Islet precursor cell (in vitro differentiated cells): ENCODE measurements at places on chromosomes 6 and 20.
A peak's percentile ranks its signal among the peaks of the same experiment; 100 is the strongest.

DNA sequence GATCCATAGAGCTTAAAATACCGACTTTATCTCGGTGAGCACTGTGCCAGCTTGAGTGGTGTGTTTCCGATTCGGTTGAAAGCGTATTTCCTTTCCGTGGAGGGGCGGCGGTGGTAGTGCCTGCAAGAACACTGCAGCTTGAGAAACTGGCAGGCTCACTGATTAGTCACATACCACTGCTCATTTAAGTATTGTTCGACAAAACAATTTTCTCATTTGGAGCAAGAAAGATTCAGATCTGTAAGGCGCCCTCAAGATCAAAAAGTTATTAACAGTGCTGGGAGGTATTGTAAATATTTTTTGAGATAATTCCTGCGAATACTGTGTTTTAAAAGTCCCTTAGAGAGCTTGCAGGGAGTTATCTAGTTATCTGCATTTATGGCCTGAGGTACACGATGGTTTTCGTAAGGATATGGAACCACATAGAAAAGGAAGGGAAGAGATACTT, 1.3 kb downstream of the MAPK14 start:
- peak; percentile 76 for DNase-seq

DNA sequence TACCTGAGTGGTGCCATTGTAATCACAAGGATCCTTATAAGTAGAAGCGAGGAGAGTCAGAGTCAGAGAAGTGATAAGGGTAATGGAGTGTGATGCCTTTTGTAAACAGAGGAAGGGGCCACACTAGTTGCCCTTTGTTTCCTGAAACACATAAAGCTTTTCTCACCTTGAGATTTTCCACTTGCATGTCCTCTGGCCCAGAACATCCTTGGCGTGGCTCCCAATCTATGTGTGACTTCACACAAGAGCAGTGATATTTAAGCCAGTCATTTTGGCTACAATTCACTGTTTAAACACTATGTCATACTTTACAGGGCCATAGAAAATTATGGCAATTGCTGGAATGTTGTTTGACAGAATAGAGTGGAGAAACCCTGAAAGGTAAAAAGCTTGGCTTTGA, 121.2 kb upstream of the BTN3A2 start:
- no peak for DNase-seq

DNA sequence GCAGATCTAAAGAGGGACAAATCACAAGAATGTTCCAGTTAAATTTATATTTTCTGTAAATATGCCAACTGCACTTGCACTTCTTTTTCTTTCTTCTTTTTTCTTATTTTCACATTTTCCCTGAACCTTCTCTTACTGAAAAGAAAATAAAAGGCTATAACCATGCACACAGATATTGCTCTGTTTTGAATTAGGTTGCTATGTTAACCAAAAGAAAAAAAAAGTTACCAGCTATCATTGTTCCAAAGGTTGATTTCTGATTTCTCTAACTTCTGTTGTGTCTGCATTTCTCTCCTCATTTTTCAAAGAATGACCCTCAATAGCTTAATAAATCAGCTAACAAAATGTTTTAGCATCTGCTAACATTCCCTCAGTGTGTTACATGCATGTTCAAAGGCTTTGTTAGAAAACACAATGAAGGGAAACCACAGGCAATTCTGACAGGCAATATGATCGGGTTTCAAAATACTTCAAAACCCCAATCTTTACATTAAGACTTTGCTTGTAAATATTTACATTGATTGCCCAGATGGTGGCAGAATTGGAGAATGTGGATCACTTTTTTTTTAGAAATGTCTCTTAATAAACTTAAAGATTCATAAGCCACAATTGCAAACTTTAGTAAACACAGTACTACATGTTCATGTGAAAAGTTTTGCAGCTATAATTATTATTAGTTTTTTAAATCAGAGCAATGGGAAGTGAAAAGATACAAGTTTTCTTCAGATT, 928.3 kb upstream of the FLRT3 start:
- no peak for DNase-seq

- DNase-seq: no peak
These were observed 108.8 kb downstream of the ASXL1 start for GRCh38 chr20:32466739-32467505.

DNA sequence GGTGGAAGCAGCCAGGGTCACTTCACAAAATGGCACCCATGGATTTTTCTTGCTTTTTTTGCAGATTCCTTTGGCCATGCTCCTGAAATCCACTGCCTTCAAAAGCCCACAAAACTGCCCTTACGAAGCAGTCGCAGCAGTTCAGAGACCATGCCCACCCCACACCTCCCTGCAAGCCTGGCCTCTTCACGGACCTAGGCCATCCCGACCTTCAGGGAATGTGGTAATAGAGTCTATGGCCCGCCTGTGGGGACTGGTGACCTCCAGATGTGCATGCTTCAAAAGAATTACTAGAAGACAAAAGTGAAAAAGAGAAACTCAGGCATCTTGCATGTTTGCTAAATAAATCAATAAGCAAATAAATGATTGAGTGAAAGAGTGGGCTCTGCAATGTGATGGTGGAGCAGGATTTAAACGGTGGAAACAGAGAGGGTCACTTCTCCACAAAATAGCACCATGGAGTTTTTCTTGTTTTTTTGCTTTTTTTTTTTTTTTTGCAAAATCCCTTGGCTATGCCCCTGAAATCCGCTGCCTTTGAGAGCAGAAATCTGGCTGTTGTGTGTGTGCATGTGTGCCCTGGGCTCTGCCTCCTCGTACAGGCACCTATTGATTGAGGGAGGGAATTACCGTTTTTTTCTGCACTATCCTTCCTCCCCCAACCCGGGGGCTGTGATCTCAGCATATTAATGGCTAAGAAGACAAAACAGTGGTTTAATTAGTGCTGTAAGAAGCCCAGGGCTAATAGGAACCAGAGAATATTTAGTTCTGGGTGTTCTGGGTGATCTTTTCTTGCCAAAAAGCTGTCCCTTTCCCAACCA, 107.4 kb downstream of the PXDC1 start:
- DNase-seq: no peak

GRCh38 chr6:33708516-33709204, 2.8 kb downstream of the UQCC2 start:
- no peak for DNase-seq

DNA sequence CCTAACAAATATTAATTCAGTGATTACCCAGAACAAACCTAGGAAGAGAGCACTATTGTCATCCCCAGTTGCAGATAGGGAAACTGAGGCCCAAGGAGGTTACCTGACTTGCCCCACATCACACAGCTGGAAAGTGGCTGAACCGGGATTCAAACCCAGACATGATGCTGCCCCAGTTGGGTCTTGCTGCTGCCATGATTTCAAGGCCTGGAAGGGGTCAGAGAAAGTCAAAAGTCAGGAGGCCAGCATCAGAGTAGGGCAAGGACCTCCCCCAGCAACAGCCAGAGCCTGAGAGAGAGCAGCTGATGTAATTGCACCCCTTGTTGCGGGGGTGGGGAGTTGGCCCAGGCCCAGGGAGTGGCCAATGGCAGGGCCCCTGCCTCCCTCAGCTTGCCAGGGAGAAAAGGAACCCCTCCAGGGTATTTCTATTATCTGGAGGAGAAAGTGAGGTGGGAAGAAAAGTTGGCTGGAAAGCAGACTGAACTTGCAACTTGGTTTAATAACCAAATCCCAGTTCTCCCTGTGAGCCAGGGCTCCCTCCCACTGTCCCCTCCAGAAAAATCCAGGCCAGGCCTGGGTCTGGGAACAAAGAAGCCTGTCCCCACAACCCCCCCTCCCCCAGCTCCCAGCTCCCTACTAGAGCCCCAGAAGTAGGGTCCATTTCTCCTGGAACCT, 83.6 kb downstream of the MRPL14 start:
- peak; percentile 87 for DNase-seq

GRCh38 chr6:113540466-113540865, 316.7 kb upstream of the MARCKS start:
- no peak for DNase-seq

GRCh38 chr6:102759415-102759814, 1365.9 kb downstream of the GRIK2 start:
- DNase-seq: peak; percentile 57

DNA sequence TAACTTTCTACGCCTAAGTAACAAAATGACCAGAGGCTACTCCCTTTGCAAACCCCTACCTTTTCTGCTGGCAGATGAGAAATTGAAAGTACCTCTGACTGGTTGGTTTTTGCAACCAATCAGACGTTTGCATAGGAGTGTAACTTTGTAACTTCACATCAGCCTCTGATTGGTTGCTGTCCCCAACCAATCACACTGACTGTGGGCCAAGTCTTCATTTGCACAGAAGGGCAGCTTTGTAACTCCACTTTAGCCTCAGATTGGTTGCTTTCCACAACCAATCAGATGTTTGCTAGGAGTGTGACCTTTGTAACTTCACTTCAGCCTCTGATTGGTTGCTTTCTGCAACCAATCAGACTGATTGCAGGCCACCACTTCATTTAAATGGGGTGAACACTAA, 89.1 kb downstream of the ME1 start:
- DNase-seq: no peak

- DNase-seq: no peak
These were observed 323.9 kb downstream of the GJA1 start for GRCh38 chr6:121759370-121759769.

- DNase-seq: no peak
These were observed 77.6 kb downstream of the TBC1D7 start for GRCh38 chr6:13250703-13251102.

GRCh38 chr20:44072384-44072783, 114.6 kb downstream of the JPH2 start:
- DNase-seq: peak; percentile 27

GRCh38 chr6:52537001-52537753, 39.7 kb downstream of the TRAM2 start:
- no peak for DNase-seq

DNA sequence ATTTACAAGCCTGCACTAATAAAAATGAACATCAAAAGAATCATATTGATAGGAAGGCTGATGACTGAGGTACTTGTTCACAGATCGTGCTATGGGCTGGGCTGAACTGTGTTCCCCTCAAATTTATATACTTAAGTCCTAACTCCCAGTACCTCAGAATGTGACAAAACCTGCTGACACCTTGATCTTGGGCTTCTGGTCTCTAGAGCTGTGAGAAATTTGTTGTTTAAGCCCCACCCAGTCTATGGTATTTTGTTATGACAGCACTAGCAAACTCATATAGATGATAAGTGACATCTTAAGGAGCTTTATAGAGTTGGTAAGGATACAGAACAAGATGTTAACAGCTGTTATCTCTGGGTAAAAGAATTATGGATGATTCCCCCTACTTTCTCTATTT, 13.8 kb downstream of the UBE2V1 start:
- no peak for DNase-seq

GRCh38 chr6:130787726-130788500, 39.3 kb upstream of the SMLR1 start:
- DNase-seq: no peak

DNA sequence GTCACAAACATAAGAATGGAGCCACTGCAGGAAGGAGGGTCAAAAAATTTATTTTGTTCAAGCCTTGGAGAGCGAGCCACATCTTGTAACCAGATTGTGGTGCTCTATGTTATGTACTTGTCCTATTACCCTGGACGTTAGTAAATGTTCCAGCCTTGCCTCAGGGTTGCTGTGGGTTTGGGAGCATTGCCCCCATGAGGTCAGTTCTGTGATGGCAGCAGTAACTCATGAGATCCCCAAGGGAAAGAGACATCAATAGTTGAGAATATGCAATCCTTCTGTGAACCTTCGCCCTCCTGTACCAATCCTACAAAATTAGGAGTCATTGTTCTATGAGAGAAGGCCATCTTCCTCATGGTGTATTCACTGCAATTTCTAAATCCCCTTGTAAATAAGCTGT, 16.4 kb upstream of the CFAP206 start:
- DNase-seq: peak; percentile 84

GRCh38 chr6:156449128-156449527, 328.1 kb upstream of the ARID1B start:
- no peak for DNase-seq

DNA sequence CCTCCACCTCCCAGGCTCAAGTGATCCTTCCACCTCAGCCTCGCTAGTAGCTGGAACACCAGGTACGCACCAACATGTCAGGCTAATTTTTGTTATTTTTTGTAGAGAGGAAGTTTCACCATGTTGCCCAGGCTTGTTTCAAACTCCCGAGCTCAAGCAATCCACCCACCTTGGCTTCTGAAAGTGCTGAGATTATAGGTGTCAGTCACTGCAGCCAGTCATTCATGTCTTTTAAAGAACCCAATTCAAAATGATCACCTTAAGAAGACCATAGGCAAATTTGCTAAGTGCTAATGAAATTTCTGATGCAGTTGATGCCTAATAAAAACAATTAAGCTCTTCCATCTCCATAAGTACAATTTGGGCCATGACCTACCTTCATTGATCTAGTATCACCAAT, 2.6 kb upstream of the VNN2 start:
- no peak for DNase-seq

- no peak for DNase-seq
These were observed 76.0 kb downstream of the MAP7 start for GRCh38 chr6:136474241-136474640.

DNA sequence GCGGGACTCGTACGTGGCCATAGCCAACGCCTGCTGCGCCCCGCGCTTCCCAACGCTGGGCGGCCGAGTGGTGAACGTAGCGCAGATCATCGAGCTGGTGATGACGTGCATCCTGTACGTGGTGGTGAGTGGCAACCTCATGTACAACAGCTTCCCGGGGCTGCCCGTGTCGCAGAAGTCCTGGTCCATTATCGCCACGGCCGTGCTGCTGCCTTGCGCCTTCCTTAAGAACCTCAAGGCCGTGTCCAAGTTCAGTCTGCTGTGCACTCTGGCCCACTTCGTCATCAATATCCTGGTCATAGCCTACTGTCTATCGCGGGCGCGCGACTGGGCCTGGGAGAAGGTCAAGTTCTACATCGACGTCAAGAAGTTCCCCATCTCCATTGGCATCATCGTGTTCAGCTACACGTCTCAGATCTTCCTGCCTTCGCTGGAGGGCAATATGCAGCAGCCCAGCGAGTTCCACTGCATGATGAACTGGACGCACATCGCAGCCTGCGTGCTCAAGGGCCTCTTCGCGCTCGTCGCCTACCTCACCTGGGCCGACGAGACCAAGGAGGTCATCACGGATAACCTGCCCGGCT, 3.4 kb downstream of the SLC32A1 start:
- DNase-seq: no peak

- DNase-seq: no peak
These were observed 125.0 kb downstream of the C6orf118 start for GRCh38 chr6:165184192-165184979.

GRCh38 chr6:168147205-168147738, 68.3 kb upstream of the FRMD1 start:
- DNase-seq: peak; percentile 14

DNA sequence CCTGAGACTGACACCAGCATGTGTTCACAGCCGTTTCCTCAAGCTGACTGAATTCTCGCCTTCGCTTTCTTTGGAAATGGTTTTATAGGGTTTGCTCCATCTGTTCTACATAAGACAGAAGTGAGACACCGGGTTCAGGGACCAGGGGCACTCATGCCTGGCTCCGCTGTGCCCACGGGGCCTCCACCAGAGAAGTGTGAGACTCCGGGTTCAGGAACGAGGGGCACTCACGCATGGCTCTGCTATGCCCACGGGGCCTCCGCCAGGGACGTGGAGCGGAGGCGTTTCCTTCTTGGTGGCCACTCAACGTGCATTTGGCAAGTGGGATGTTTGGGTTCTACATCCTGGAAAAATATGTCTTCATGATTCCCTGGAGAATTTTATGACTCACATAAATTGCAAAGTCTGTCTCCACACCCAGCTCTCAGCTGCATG, 106.6 kb downstream of the RNASET2 start:
- no peak for DNase-seq

- DNase-seq: no peak
These were observed 68.9 kb upstream of the SLC22A16 start for GRCh38 chr6:110545081-110545872.
